ENCODE measurements at places on chromosomes 6 and 20. TPM values are rescaled to one million over a fixed set of nuclear protein-coding genes. Genes with fewer than 3 reads are reported as not detected.

The ULBP1 gene
- total RNA-seq = 0.06 TPM

The LGSN gene
- not detected for total RNA-seq

The ARMH2 gene
- total RNA-seq = not detected

The CFAP61 gene
- total RNA-seq = not detected

The GDAP1L1 gene
- 0.44 TPM for total RNA-seq

All from cardiac ventricle fibroblast (primary cell).